C1 segment of cervical spinal cord (tissue), 14 donors: ENCODE measurements at places on chromosomes 6 and 20.

DNA sequence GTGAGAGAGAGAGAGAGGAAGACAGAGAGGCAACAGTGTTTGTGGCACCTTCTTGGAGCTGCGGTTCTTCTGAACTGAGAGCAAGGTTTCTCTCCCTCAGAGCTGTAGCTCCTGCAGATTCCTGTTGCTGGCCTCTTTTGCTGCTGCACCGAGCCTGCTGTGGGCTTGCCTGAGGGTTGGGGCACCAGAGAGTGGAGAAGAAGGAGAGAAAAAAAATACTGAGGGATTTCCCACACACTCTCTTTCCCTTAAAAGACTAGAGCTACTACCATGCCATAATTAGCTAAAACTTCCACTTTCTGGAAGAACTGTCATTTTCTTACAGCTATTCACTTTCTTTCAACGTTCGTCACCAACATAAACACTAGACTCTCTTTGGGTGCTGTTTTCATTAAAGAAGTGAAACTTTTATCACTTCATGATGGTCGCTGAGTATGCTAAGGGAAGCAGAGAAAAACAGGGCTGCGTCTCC, 18.2 kb upstream of the ECI2 start:
- no peak for DNase-seq

GRCh38 chr6:28757429-28758045, 166.2 kb downstream of the TRIM27 start:
- no peak for DNase-seq

- DNase-seq: no peak
Measured at GRCh38 chr6:19664050-19664449, 173.1 kb upstream of the ID4 start.

- DNase-seq: no peak
Measured at GRCh38 chr20:62745952-62746288, 37.3 kb downstream of the NTSR1 start.
